ENCODE measurements at places on chromosomes 7 and 10. TPM values are rescaled to one million over a fixed set of nuclear protein-coding genes. Genes with fewer than 3 reads are reported as not detected.

Gene WDFY4
- under 0.01 TPM for total RNA-seq

Gene VAX1
- total RNA-seq = not detected

Gene STEAP1B
- total RNA-seq = 5.5 TPM

Gene TPK1
- total RNA-seq = 2.1 TPM

Gene SYCE1
- total RNA-seq = not detected

Gene LAMB1
- total RNA-seq = 224 TPM

Gene PNLIP
- not detected for total RNA-seq

Gene NPVF
- not detected for total RNA-seq

Gene ANKRD61
- total RNA-seq = 0.21 TPM

Gene GPR15LG
- 1.2 TPM for total RNA-seq

Gene SLIT1
- total RNA-seq = under 0.01 TPM

Gene HOXA7
- total RNA-seq = not detected

Gene RHOBTB1
- 9.2 TPM for total RNA-seq

Gene SLC18A3
- total RNA-seq = not detected

Gene DRGX
- not detected for total RNA-seq

Gene IRF5
- total RNA-seq = 12.4 TPM

Gene AGMO
- not detected for total RNA-seq

Gene SSC4D
- total RNA-seq = 1.0 TPM

Gene SP8
- 0.34 TPM for total RNA-seq

Gene GNB2
- 130 TPM for total RNA-seq

Gene SPDYE5
- total RNA-seq = not detected

Gene CAMK2B
- not detected for total RNA-seq

Gene MSS51
- total RNA-seq = 0.68 TPM

Gene ANKRD30A
- not detected for total RNA-seq
